ENCODE measurements at places on chromosomes 1 and 21.

GRCh38 chr1:24644100-24644384 lies 940 bp downstream of the SRRM1 start:
- DNase-seq = no peak

DNA sequence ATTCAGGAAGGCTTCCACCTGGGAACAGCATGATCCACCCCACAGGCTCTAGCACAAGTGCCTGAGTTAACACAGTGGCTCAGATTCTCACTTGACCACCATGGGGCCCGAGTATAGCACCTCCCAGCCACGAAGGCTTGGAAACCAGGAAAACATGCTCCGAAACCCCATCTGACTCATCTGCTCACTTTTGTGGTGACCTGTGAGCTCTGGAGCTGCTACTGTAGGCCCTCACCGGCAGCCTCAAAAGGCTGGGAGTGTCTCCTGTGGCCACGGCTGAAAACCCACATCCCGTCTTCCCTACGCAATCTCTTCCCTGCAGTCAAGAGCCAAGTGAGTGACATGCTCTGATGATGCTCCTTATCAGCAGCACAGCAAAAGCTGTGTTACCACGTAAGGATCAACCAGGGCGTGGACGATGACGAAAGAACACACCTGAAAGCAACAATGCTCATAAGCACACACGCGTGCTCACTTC lies 81.4 kb downstream of the TGFBR3 start:
- no peak for DNase-seq

DNA sequence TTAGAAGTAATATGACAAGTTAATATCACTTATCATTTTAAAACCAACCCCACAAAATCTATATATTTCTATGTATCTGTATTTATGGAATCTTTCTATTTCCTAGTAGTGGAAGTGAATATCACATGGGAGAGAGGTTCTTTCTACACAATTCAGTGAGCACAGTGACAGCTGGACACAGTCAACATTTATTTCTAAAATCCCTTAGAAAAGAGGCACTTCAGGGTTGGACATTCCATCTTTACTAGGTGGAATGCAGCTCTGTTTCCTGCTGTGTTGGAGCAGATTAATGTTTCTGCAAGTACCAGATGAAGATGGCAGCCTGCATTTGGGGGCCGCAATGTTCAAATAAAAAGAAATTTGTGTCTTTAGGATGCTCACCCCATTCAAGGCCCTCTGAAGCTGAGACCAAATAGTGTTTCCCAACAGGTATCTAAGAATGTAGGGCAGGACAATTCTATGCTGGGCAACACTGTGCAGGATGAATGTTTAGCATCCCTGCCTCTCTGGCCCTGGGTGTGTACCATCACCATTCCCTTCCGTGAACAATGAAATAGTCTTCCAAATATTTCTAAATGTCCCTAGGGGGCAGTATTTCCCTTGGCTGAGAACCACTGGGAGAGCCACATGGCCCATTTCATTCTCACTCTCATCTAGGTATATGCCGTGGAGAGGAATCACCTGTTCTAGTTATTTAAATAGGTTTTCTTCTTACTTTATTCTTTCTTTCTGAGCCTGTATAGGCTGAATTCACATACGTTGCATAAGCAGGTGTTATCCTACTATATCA lies 394.8 kb downstream of the PRDM2 start:
- DNase-seq = no peak

DNA sequence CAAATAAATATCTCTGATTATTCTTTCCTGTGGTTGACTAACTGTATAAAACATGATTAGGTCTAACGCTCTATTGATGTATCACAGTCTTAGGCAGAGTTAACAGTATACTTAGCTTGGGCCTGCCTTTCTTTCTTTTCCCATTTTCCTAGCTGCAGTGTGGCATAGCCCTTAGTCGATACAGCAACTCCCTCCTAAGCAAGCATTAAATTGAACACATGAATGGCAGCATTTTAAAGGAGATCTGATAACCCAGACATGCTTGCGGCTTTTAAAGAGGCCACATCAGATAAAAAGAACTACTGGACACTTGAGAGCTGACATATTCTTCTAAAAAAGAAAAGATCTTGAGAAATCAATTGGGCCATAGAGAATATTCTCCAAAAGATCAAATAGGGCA lies 312.0 kb upstream of the TMPRSS15 start:
- DNase-seq = no peak

- no peak for DNase-seq
These were observed 3.9 kb upstream of the PITHD1 start for GRCh38 chr1:23774174-23774880.

All from NCI-H187 treated with DMSO at 0.1 percent for 48 hours (cell line).